Right lobe of liver (tissue), 6 donors: ENCODE measurements at places on chromosomes 16 and 17. TPM values are rescaled to one million over a fixed set of nuclear protein-coding genes. Genes with fewer than 3 reads are reported as not detected.

Gene TBC1D3G
- not detected for total RNA-seq

Gene GNG13
- total RNA-seq: not detected

Gene CCDC200
- total RNA-seq: not detected

Gene ARHGDIG
- total RNA-seq: not detected

Gene ENPP7
- 8.4 TPM for total RNA-seq

Gene USP43
- 8.0 TPM for total RNA-seq

DNA sequence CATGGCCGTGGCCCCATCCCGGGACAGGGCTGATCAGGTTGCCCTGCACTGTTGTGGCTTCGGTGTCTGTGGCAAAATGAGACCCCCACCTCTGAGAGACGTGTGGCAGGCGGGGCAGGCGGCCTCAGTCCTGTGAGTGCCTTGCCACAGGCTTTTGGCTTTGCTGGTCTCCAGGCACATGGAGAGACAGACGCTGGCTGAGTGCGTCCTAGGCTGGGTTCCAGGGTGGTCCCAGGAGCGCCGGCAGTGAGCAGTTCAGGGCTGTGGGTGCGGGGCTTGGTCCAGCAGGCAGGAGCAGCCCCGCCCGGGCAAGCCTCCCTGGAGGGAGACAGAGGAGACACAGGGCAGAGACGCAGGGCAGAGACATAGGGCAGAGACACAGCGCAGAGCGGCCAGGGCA is 29.2 kb downstream of the SOX8 start:
- no peaks in the 10 kb centered on the region for H3K27me3 ChIP-seq
- DNase-seq: no peak
- no peaks in the 10 kb centered on the region for H3K36me3 ChIP-seq

DNA sequence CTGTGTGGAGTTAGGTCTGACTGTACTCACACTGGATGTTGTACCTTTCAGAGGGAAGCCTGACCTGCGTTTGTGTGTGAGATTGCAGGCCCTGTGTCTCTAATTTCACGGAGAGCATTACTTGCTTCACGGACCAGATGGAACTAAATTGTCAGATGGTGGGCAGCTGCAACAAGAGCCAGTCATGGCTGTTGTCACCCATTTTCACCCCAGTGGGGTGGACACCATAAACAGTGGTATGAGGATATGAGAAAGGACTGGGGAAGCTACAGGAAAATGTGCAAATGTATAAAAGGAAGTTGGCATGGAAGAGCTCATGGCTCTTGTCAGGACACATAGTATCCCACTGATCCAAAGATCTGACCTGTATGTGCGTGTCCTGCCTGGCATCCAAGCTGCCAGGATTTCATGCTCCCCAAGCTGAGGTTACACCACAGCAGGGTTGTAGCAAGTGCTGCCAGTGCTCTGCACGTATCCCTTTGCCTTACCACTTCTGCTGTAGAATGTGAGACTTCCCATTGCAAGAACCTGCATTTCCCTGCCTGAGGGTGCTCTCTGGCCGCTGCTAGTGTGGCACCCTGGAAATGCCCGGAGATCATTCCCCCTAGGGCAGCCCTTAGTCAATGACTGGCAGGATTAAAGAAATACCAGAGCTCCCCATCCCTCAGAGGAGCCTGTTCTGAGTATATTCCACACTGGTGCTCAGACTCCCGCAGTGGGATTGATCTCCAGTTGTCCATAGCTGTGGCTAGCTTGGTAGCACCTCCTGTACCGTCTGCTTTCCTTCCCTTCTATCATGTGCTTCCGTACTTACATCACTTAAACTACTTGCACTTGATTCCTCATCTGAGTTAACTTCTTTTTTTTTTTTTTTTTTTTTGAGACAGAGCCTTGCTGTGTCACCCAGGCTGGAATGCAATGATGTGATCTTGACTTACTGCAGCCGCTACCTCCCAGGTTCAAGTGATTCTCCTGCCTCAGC is 70.4 kb upstream of the TANC2 start:
- H3K4me3 ChIP-seq: no peak overlapping the region
- H3K36me3 ChIP-seq: no peaks in the 10 kb centered on the region
- no peaks in the 10 kb centered on the region for H3K27me3 ChIP-seq
- no peak for DNase-seq

DNA sequence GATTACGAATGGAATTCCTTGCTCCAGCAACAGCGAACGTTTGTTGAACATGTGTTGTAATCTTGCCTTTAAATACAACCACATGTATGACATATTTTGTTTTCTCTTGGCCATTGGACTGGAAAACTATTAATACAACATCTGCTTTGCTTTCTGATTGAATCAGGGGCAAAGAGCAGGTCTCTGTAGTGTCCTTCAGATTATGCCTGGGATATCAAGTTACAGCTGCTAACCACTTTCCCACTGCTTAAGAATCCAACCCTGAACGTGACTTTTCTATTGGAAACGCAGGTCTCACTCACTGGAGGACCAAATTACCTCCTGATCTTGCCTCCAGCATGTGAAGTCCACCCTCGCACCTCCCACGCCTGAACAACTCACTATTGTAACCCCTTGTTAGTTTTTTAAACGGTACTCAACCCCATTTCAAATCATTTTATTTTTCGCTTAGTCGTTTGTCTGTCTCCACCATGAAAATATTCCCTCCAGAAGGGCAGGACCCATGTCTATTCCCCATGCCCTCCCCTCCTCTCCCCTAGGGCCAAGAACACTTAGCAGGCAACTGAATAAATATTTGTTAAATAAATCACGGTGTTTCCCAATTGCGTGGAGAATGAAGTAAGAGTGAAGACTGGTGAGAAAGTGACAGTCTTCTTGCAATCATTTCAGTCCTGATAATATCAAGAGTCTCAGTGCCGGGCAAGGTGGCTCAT is 57.4 kb upstream of the MRTFB start:
- H3K4me1 ChIP-seq: no peaks in the 10 kb centered on the region
- no peak for DNase-seq
- H3K27ac ChIP-seq: no peak overlapping the region
- H3K36me3 ChIP-seq: no peaks in the 10 kb centered on the region
- no peak overlapping the region for H3K4me3 ChIP-seq

DNA sequence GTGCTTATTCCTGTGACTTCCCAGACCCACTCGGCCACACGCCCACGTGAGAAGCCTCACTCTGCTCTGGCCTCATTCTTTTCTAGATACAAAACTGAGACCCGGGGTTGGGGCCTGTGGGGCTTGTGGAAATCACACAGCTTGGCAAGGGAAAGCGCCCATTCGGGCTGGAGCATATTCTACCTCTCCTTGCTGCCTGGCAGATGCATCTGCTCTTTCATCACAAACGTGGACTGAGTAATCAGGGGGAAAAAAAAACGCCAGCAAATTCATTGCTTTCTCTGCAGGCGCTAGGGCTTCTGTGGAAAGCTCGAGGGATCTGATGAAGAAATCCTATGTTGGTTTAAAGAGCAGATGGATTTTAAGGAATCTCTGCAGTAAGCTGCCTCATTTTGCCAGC is 44.4 kb downstream of the DNAH9 start:
- no peak for DNase-seq
- H3K27me3 ChIP-seq: no peaks in the 10 kb centered on the region
- no peak overlapping the region for H3K27ac ChIP-seq
- H3K4me3 ChIP-seq: no peak overlapping the region

DNA sequence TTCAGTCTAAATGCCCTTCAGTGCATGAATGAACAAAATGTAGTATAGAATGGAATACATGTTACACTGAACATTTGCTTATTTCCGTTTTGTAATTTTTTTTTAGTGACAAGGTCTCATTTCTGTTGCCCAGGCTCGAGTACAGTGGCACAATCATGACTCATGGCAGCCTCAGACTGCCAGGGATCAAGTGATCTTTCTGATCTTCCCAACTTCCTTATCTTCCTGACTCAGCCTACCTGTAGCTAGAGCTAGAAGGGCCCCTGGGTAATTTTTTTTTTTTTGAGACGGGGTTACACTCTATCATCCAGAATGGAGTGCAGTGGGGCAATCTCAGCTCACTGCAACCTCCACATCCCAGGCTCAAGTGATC is 7.3 kb upstream of the SLX4 start:
- no peak for DNase-seq
- no peak overlapping the region for H3K27ac ChIP-seq
- no peaks in the 10 kb centered on the region for H3K4me1 ChIP-seq
- no peaks in the 10 kb centered on the region for H3K27me3 ChIP-seq
- H3K4me3 ChIP-seq: no peak overlapping the region
- no peaks in the 10 kb centered on the region for H3K36me3 ChIP-seq

- H3K4me3 ChIP-seq: peak overlapping the region; percentile 3
- peaks cover 30% of the 10 kb centered on the region for H3K4me1 ChIP-seq
- no peaks in the 10 kb centered on the region for H3K27me3 ChIP-seq
- peaks cover 11% of the 10 kb centered on the region for H3K36me3 ChIP-seq
- DNase-seq: peak; percentile 75
Observed at GRCh38 chr16:13936596-13937081, 16.7 kb downstream of the ERCC4 start.

- no peaks in the 10 kb centered on the region for H3K36me3 ChIP-seq
- H3K27me3 ChIP-seq: peaks cover 3% of the 10 kb centered on the region
- DNase-seq: no peak
- no peak overlapping the region for H3K27ac ChIP-seq
- H3K4me3 ChIP-seq: no peak overlapping the region
- no peaks in the 10 kb centered on the region for H3K4me1 ChIP-seq
Observed at GRCh38 chr17:78484271-78485246, 92.6 kb downstream of the DNAH17 start.

DNA sequence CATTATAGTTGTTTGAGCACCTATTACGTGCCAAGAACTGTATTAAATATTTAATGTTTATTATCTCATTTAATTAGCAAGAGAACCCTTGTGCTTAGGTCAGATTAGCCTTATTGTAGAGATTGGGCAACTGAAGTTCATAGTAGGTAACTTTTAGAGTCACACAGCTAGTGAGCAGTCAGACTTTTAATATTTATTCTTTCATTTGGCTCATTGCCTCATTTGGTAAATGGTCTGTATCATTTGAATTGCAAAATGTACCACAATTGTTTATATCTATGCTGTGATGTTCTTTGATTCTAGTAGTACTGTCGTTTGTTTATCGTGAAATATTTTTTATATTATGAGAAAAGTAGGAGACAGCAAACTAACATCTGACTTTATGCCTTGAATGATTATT is 7.6 kb downstream of the CLTC start:
- H3K4me3 ChIP-seq: no peak overlapping the region
- H3K36me3 ChIP-seq: no peaks in the 10 kb centered on the region
- no peaks in the 10 kb centered on the region for H3K27me3 ChIP-seq
- H3K27ac ChIP-seq: peak overlapping the region; percentile 29
- no peaks in the 10 kb centered on the region for H3K4me1 ChIP-seq

DNA sequence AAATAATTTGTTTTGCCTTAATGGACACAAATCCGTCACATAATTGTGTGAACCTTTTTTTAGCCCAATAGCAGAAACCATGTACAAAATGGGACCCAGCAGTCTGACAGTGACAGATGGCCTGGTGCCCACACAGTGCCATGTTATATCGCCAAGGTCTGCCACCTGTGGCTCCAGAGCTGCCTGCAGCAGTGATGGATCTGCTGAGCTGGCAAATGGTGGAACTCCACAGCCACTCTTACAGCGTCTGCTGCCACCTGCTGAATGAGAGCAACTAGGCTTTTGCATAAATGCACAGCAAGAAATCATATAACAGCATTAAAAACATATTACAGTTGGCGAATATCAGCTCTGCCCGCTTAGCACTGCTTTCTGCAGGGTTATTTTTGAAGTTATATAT is 59.4 kb downstream of the NUP93 start:
- no peak overlapping the region for H3K27ac ChIP-seq
- DNase-seq: no peak
- no peak overlapping the region for H3K4me3 ChIP-seq
- H3K4me1 ChIP-seq: no peaks in the 10 kb centered on the region

DNA sequence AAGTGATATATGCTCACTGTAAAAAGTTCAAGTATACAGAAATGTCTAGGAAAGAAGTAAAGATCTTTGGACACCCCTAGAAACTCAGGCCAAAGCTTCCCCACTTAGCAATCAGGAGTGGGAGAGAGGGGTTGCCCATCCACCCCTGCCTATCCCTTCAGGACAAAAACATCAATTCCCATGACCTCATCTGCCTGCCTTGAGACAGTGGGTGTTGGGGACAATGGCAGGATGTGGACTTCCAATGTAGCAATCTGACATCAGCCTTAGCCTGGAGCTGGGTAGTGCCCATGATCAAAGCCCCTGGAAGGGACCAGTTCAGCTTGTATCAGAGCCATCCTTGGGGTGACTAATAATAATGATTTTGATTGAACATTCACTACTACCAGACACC is 18.1 kb downstream of the ITPRIPL2 start:
- H3K27ac ChIP-seq: peak overlapping the region; percentile 79
- DNase-seq: no peak
- no peak overlapping the region for H3K4me3 ChIP-seq
- H3K27me3 ChIP-seq: no peaks in the 10 kb centered on the region

- no peak for DNase-seq
- no peak overlapping the region for H3K4me3 ChIP-seq
- no peak overlapping the region for H3K27ac ChIP-seq
- no peaks in the 10 kb centered on the region for H3K36me3 ChIP-seq
- no peaks in the 10 kb centered on the region for H3K4me1 ChIP-seq
- no peaks in the 10 kb centered on the region for H3K27me3 ChIP-seq
Observed at GRCh38 chr16:17261197-17261858, 209.4 kb downstream of the XYLT1 start.

DNA sequence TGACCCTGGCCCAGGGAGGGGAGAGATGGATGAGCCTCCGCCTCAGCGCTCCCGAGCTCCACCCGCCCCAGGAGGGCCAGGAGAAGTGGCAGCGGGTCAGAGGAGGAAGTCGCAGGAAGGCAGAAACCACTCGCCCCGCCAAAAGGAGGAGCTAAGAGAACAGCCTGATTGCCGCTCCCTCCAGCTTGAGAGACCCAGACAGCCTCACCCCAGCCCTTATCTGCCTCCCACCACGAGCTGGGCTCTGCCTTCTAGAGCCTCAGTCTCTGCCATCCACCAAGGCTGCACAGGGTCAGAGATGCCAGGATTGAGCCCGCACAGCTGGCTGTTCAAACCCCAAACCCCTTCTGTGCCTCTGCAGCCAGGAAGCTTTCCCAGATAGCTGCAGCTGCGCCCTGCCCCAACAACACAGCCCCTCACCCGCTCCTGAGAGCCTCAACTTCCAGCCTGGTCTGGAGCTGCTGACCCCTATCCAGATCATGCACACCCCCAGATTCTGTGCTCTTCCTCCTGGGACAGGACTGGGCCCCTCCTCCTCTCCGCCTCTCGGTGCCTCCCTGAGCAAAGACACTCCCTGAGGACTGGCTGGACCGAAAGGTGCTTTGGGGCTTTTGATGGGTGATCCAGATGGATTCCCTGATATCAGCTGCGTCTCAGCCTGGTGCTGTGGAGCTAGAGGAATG is 1.0 kb upstream of the ATP2A3 start:
- H3K27me3 ChIP-seq: no peaks in the 10 kb centered on the region
- H3K4me3 ChIP-seq: peak overlapping the region; percentile 44
- peak overlapping the region; percentile 10 for H3K27ac ChIP-seq
- DNase-seq: peak; percentile 74
- no peaks in the 10 kb centered on the region for H3K36me3 ChIP-seq

- no peak for DNase-seq
- H3K36me3 ChIP-seq: no peaks in the 10 kb centered on the region
- no peaks in the 10 kb centered on the region for H3K4me1 ChIP-seq
- no peak overlapping the region for H3K27ac ChIP-seq
Observed at GRCh38 chr16:86789621-86790051, 211.3 kb downstream of the FOXL1 start.
